ENCODE measurements at places on chromosomes 2 and 18. TPM values are rescaled to one million over a fixed set of nuclear protein-coding genes. Genes with fewer than 3 reads are reported as not detected.

- peak; percentile 39 for DNase-seq
These were observed 8.2 kb upstream of the TMEM182 start for GRCh38 chr2:102753563-102754159.

DNA sequence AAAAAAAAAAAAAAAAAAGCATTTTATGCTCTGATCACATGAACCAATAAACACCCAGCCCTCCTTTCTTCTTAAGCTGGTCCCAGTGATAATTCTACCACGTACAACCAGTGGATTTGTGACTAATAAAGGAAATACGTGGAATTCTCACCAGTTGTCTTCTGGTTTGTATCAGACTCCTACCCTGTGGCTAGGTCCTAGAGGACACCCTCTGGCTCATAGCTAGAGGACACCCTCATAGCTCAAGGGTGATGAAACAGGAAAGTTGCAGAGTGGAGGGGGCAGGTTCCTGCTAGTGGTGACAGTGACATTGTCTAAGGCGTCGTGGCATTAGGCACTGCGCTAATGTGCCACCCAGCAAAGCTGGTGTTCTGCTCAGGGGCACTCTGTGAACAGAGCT is 167.8 kb downstream of the BCL11A start:
- DNase-seq = no peak

- no peak for DNase-seq
These were observed 252.8 kb upstream of the GYPC start for GRCh38 chr2:126403039-126403628.

DNA sequence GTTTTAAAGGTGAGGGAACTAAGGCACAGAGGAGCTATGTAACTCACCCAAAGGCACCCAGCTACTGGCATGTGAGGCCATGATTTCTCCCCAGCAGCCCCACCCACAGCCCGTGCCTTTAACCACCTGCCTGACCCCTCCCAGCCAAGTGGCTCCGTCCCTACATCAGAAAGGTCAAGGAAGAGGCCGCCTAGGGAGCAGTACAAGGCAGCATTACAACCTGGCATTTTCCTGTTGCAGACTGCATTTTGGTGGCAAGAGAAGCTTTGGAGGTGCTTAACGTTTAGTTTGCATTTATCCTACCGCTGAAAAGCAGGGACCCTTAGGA is 17.5 kb downstream of the STEAP3 start:
- no peak for DNase-seq

DNA sequence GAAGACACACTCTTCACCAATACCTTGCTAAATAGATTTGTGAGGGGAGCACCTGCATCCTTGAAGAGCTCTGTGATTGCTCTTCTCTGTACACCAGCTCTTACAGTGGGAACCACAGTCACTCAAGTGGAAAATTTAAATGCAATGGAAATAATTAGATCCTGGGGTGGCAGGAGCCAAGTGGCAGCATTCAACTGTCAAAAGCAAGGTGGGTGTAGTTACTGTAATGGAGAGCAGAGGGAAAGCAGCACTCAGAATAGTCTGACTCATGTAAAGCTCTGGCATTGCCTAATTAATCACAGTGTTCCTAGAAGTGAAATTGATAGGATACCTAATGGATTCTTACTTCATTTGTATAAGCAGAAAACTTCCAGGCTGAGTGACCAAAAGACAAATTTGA is 245.8 kb downstream of the KCNE4 start:
- peak; percentile 4 for DNase-seq

GRCh38 chr2:176768185-176768584 is 444.4 kb upstream of the HNRNPA3 start:
- no peak for DNase-seq

DNA sequence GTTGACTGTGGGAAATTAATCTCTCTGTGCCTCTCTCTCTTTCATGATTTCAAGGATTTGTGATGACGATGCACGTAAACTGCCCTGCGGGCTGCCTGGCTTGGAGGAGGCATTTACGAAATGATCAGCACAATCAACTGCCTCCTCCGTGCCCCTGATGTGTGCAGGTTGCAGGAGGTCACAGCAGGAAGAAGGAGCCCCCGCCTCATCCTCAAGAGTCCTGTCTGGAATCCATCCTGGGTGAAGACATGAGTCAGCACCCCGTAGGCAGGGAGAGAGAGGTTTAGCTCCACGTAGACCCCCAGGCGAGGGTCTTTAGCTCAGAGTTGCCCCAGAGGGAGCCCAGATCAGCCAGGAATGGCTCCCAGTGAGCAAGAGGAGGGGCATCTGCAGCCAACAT is 17.1 kb upstream of the TEX51 start:
- DNase-seq = no peak

- peak; percentile 39 for DNase-seq
These were observed 523 bp downstream of the KCTD1 start for GRCh38 chr18:26547646-26548414.

GRCh38 chr2:176161825-176162626 is 4.9 kb downstream of the HOXD3 start:
- no peak for DNase-seq

- DNase-seq = no peak
These were observed 725.6 kb upstream of the ID2 start for GRCh38 chr2:7956126-7956689.

- DNase-seq = no peak
These were observed 58.4 kb downstream of the KCTD18 start for GRCh38 chr2:200451511-200451910.

DNA sequence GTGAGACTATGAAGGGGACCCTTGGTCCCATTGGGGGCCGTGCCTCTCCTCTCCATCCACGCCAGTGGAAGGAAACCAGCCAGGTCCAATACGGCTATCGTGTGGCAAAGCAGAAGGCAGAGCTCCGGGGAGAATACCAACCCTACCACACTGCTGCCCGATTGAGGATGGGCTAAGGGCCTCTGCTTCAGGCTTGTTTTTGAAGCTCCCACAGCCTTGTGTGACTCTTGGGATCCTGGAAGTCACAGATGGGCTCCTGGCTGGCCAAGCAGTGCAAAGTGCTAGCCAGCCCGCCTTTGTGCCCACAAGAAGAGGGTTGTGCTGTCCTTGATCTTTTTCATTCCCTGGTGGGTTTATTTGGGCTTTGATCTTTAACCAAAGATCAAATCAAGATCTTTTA is 70.6 kb upstream of the ID2 start:
- no peak for DNase-seq

- DNase-seq = no peak
These were observed 93.6 kb downstream of the FTCDNL1 start for GRCh38 chr2:199757233-199757870.

GRCh38 chr18:54280220-54280569 is 10.9 kb downstream of the POLI start:
- DNase-seq = no peak

DNA sequence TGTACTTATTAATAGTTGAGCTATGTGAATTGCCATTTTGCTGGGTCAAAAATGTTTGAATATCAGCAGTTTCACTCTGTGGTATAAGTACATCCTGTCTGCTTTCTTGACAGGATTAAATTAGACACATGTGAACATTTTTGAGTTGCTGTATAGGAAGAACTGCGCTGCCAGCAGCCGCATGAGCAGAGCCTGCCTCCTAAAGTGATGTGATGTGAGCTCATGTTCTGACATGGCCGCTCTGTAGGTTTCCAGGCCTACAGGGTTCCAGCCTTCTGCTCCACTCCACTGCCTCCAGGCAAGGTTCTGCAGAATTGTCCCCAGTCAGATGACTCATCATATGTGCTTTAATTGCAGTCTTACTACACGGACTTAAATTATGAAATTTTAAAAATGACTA is 119.7 kb upstream of the NFATC1 start:
- DNase-seq = no peak

DNA sequence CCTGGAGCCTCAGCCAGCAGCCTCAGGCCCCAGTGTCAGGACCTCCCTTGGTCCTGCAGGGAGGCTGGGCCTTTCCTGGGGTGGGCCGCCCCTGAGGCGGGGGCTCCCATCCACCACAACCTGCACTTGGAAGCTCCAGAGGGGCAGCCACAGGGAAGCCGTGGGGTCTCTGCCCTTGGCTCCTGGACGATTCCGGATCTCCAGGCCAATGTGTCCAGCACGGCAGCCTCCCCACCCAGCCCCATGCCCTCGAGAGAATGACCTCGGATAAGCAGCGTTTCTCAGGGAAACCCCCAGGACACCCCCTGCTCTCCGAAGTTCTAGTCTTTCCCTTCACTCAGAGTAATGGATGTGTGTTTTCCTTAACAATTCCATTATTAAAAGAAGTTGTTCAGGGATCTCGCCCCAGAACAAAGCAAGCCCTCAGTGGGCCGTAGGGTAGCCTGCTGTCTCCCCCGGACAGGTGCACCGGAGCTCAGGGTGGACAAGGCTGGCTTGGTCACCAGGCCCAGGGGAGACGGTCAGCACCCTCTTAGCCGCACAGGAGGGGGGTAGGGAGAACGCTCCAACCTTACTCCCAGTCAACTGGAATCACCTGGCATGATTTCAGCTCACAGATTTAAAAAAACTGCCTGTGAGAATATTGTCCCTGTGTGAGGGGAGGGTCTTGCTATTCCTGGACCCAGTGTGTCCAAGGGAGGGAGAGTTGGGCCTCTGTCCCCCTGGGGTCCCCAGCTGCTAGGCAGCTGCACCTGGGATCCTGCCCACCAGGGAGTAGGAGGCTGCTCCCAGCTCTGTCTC is 72.2 kb upstream of the OTOS start:
- DNase-seq = no peak

DNA sequence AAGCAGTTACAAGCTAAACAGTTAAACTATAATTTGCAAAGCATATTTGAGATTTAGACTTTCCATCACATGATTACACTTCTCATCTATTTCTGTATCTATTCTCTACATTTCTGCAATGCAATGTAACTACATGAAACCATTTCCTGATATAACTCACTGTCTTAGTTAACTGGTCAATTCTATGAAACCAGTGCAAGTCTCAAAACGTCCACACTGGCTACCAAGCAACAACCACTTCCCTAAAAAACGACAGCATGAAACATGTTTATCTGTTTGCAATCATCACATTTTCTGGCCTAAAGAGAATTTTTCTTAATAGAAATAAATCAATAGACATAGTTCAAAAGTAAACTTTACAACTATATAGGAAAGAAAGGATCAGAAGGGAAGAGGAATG is 17.4 kb downstream of the FECH start:
- no peak for DNase-seq

DNA sequence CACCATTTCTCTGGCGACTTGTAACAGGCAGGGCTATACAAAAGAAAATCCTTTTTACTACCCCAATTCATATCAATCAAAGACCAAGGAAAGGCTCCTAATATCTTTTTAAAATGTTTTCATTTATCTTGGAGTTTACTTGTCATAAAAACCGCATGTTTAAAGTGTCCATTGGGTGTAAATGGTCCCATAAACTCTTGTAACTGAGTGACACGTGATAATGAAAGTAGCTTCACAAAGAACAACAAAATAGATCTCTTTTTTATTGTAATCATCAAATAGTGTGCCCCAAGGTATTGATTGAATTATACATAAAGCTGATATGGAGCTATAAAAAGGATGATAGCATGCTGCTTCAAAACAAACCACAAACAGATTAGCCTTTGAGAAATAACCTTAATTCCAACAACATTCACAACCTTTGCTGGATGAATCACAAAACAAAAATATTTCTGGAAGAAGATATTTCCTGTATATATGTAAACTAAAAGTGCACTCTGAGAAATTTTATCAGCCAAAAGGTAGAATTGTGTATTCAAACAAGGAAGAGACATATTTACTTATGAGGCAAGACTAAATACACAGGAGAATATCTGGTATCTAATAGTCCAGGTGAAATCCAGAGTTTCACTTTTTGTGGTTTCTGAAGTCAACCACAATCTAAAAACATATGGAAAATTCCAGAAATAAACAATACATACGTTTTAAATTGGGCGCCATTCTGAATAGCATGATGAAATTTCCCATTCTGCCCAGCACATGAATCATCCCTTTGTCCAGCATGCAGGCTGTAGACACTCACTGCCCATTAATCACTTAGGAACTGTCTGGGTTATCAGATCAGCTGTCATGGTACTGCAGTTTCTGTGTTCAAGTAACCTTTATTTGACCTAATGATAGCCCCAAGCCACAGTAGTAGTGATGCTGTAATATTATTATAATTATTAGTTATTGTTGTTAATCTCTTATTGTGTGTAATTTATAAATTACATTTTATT is 237.5 kb downstream of the PIK3C3 start:
- DNase-seq = peak; percentile 60

DNA sequence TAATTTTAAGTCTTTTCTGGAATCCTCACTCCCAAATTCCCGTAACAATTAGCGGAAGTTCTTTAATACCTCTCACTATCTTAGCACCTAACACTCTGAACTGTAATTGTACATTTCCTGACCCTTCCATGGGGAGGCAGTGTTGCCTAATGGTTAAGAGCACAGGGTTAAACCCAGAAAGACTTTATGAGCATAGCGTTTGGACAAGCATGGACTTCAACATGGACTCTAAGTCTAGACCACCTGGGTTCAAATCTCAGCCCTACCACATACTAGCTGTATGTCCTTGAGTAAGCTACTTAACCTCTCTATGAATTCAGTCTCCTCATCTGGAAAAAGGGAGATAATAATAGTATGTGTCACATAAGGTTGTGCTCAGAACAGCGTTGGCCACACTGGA is 13.0 kb downstream of the ANTXR1 start:
- DNase-seq = peak; percentile 22

GRCh38 chr2:108392029-108392428 is 14.3 kb downstream of the SULT1C4 start:
- DNase-seq = no peak

DNA sequence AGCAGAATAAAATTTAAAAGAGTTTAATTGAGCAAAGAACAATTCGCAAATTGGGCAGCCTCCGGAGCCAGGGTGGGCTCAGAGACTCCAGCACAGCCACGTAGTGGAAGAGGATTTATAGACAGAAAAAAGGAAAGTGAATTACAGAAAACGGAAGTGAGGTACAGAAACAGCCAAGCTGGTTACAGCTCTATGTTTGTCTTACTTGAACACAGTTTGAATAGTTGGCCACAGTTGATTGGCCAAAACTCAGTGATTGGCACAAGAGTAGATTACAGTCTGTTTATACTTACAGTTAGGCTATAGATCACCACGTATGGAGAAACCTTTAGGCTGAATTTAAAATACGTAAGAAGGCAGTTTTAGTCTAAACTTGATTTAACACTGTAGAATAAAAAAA is 78.8 kb upstream of the NEDD4L start:
- no peak for DNase-seq

The PPP1R1C gene
- not detected for total RNA-seq

The TRIM43 gene
- not detected for total RNA-seq

The SNORC gene
- total RNA-seq = 14.6 TPM

The TDRD15 gene
- total RNA-seq = not detected

The NT5C1B gene
- total RNA-seq = not detected

The GMCL1 gene
- total RNA-seq = 16.9 TPM

The CNTNAP5 gene
- total RNA-seq = not detected

The MAP3K2 gene
- 15.7 TPM for total RNA-seq

The FAP gene
- not detected for total RNA-seq

The NYAP2 gene
- total RNA-seq = not detected

The NDC80 gene
- total RNA-seq = 24.5 TPM

The LIPG gene
- total RNA-seq = 4.5 TPM

The LRRTM4 gene
- 2.1 TPM for total RNA-seq

The RGPD6 gene
- total RNA-seq = 12.0 TPM

The SCN9A gene
- 2.2 TPM for total RNA-seq

The NEB gene
- 0.51 TPM for total RNA-seq
